ENCODE measurements at places on chromosomes 3 and 15.
A peak's percentile ranks its signal among the peaks of the same experiment; 100 is the strongest.

GRCh38 chr3:19543212-19543841, 390.7 kb downstream of the EFHB start:
- DNase-seq: peak; percentile 2

DNA sequence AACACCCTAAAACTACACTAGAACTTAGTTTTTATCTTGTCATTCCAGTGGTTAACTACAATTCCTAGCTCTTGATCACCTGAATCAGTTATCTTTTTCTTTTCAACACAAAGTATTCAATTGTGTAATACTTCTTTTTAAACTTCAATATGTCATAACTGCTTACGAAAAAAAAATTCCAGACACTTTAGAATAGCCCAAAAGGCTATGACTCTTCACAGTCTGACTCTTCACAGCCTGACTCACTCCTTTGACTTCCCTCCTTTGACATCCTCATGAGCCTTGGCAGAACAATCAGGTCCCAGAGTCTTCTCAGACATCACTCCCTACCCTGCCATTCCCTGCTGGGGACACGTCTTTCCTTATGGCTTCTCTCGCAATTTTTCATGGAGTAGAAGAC, 727.1 kb downstream of the ROBO1 start:
- no peak for DNase-seq

GRCh38 chr15:69830430-69830829, 267.3 kb downstream of the TLE3 start:
- DNase-seq: no peak

GRCh38 chr3:12187448-12188327, 29.0 kb upstream of the TIMP4 start:
- DNase-seq: peak; percentile 88

GRCh38 chr3:46859001-46859710, 4.1 kb downstream of the MYL3 start:
- no peak for DNase-seq

- DNase-seq: no peak
Observed at GRCh38 chr3:81545572-81545971, 215.9 kb downstream of the GBE1 start.

GRCh38 chr3:185807445-185808068, 17.3 kb downstream of the IGF2BP2 start:
- peak; percentile 21 for DNase-seq

DNA sequence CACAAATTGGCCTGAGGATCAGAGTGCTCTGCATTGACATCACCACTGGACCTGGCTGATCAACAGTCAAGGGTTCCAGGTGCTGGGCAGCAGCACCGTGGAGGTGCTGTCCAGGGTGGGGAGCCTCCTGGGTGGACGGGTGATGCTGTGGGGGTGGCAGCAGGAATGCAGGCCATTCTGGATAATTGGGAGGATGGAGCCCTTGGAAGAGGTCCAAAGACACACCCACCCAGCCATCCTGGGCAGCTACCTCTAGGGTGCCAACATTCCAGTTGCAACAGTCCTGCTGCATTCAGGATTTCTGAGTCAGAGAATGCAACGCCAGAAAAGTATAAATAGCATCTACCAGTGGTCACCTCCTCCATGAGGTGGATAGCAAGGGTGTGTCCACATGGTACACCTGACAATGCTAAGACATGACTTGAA, 26.8 kb downstream of the STARD5 start:
- DNase-seq: no peak

DNA sequence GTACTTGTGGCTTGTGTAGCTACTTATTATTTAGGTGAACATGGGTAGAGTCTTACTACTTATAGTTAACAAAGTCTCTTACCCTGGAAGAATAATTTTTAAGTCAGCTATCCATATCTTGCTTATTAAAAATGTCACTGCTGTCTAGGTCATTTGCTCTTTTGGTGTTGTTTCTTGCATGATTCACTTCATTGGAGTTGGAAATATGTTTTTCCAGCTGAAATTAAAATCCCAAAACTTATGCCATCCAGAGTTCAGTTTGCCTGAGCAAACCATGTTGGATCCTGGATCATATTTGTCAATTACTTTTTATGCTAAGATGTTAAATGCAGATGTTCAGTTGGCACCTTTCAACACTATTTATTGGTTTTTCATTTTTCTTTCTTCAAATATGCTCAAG, 421.0 kb upstream of the RBMS3 start:
- DNase-seq: no peak

DNA sequence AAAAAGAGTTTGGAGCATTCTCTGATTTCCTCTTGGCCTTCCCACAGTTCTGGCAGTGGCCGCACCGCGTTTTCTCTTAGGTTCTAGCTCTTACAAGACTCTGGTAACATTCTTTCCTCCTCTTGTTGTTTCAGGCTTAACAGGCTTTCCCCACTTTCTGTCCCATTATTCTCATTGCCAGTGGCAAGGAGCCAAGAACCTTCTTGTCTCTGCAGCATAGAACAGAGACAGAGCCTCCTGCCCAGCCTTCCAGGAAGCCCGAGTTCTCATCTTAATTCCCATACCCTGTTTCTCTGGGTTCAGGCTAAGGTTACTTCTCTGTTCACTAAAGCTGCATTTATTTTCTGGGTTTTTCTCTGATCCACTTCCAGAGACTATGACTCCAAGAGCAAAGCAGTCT, 61.1 kb downstream of the DUT start:
- no peak for DNase-seq

DNA sequence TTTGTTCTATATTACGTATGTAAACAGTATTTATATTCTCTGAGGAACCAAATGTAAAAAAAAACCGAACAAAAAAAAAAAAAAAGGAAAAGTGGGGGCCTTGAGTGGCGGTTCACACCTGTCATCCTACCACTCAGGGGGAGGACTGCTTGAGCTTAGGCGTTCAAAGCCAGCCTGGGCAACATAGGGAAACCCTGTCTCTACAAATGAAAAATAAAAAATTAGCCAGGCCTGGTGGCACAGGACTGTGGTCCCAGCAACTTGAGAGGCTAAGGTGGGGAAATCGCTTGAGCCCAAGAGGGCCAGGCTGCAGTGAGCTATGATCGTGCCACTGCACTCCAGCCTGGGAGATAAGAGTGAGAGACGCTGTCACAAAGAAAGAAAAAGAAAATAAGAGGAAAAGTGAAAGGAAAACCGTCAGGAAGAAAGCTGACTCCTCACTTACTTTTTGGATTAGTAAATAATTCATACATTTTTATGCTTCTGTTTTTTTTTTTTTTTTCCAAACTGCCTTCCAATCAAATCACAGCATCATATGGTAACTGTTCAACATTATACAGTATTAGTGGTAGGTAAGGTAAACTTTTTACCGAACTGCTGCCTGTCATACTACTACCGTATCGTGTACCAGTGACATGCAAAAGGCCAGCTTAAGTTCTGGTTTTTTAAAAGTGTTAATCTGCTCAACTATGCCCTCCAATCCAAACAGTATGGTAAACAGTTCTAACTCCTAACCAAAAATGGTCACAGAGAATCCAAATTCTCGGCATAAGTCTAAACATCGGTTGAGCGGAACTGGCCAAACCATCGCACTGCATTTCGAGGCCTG, 1.2 kb downstream of the PHC3 start:
- DNase-seq: peak; percentile 14

GRCh38 chr3:125002414-125003368, 53.1 kb downstream of the HEG1 start:
- no peak for DNase-seq

GRCh38 chr3:139319428-139320402, 24.1 kb upstream of the MRPS22 start:
- no peak for DNase-seq

DNA sequence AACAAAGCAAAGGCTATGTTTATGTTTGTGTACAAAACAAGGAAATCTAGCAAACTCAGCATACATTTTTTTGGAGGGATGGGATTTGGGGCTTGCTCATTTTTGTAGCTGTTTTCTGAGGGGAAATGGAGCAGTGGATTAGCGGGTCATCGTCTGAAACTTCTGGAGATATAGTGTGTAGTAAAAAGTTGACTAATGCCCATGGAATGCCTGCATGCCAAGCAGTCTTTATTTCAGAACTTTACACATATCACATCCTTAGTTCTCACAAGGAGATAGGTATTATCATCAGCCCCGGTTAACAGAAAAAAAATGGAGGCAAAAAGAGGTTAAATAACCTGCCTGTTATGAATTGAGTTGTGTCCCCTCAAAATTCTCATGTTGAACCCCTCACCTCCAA, 47.1 kb downstream of the ATP13A4 start:
- no peak for DNase-seq

GRCh38 chr3:45319996-45320305, 68.4 kb upstream of the LARS2 start:
- DNase-seq: no peak

GRCh38 chr3:122942937-122943827, 84.4 kb downstream of the SEMA5B start:
- peak; percentile 49 for DNase-seq

DNA sequence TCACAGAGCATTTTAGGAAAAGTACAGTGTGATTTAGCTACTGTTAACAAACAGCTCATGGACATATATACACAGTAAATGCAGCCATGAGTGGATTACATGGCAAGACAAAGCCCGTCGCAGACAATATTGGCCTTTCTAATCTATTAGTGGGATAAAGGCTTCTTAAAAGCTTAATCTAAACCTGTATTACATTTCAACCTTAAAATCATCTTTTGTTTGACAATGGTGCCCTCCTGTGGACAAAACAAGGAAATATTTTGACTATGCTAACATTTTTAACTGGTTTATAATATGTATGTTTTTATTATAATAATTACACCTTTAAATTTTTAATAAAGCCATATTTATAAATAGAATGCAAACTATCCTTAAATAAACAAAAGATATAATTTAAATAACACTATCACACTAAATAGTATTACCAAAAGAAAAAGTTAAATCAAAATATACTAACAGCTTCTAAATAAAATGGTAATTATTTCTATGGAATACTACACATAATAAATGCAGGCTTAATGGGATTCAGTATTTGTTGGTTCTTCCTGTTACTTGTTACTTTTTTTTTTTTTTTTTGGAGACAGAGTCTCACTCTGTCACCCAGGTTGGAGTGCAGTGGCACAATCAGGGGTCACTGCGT, 38.6 kb downstream of the TAFA4 start:
- peak; percentile 20 for DNase-seq

- DNase-seq: no peak
Observed at GRCh38 chr15:95994418-95994817, 336.1 kb upstream of the NR2F2 start.

DNA sequence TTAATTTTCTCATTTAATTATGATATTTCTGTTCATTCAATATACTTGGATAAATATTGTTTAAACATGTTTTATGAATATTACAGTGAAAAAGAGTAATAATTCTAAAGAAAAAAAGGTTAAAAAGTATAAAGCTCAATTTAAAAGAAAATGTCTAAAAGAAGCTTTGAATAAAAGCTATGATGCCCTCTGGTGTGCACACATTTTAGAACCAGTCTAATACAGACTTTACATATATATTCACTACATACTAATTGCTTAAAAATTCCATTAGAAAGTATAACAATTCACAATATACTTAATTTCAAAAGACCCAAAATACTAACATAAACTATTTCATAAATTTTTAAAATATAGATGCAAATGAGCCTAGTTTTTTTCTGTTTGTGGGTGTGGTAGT, 909.1 kb upstream of the ROBO1 start:
- DNase-seq: no peak

- DNase-seq: no peak
Observed at GRCh38 chr3:79199966-79200365, 567.8 kb downstream of the ROBO1 start.

GRCh38 chr3:42235532-42235931, 30.5 kb downstream of the CCK start:
- DNase-seq: no peak

GRCh38 chr3:185313693-185314246, 49.2 kb upstream of the MAP3K13 start:
- no peak for DNase-seq

DNA sequence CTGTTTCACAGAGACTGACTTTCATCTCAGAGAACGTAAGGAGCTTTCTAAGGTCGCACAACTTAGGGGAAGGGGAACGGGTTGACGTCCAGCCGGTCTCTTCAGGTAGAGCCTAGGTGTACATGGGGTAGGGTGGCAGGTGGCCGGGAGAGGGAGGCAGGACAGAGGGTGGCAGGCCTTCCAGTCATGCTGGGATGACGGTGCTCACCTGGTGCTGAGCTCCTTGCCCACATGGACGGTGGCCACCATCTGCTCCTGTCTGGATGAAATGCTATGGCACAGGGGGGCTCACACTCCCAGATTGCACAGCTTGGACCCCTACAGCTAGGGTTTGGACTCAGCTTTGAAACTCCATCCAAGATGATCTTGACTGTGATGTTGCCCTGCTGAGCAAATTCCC, 144.5 kb downstream of the ATP10A start:
- DNase-seq: no peak

- no peak for DNase-seq
Observed at GRCh38 chr3:52880047-52880446, 17.3 kb downstream of the STIMATE start.

DNA sequence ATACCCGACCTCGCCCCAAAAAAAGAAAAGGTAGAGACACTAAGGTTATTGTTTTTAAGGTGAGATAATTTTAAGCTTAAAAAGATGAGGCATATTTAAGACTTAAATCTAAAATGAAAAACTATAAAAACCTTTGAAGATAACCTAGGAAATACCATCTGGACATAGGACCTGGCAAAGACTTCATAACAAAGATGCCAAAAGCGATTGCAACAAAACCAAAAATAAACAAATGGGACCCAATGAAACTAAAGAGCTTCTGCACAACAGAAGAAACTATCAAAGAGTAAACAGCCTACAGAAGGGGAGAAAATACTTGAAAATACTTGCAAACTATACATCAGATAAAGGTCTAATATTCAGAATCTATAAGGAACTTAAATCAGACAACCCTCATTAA, 80.9 kb downstream of the TMCC1 start:
- no peak for DNase-seq

- no peak for DNase-seq
Observed at GRCh38 chr15:77904436-77904821, 173.1 kb downstream of the TBC1D2B start.

GRCh38 chr3:47315069-47315647, 32.4 kb downstream of the KLHL18 start:
- no peak for DNase-seq

- DNase-seq: peak; percentile 53
Observed at GRCh38 chr3:187150599-187150998, 11.3 kb upstream of the RPL39L start.

- no peak for DNase-seq
Observed at GRCh38 chr15:57082054-57082728, 163.7 kb downstream of the TCF12 start.

DNA sequence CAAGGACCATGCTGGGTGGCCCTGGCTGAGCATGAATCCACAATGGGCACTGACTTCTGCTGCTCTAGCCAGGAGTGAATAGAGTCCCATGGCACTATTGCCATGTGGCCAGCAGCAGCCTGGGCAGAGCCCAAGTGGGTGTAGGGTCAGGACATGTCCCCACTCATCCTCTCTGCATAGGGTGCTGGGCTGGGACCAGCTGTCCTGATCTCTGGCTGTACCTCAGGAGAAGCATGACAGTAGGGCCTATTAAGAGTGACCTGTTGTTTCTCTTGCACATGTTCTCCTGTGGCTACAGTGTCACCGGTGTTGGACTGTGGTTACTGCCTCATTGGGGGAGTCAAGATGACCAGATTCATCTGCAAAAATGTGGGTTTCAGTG, 46.9 kb downstream of the DLEC1 start:
- DNase-seq: no peak
